ENCODE measurements at places on chromosomes 3 and 15. TPM values are rescaled to one million over a fixed set of nuclear protein-coding genes. Genes with fewer than 3 reads are reported as not detected.

Gene MBNL1
- 70.7 TPM for total RNA-seq

Gene SLC51A
- total RNA-seq: not detected

Gene CHD2
- 27.6 TPM for total RNA-seq

Gene CCDC9B
- 19.9 TPM for total RNA-seq

Gene TLR9
- total RNA-seq: not detected

Gene AHSG
- not detected for total RNA-seq

Gene PLXNB1
- total RNA-seq: 13.5 TPM

Gene CTXN2
- not detected for total RNA-seq

Gene GP9
- total RNA-seq: not detected

Gene SLC22A13
- total RNA-seq: not detected

Gene PPP1R14D
- not detected for total RNA-seq

Gene B3GALNT1
- total RNA-seq: 0.27 TPM

Gene CDC25A
- total RNA-seq: 8.9 TPM

Gene FBXW12
- total RNA-seq: not detected

Gene ARL14
- 0.35 TPM for total RNA-seq

Gene ISLR2
- 0.31 TPM for total RNA-seq

Gene DLEC1
- 0.09 TPM for total RNA-seq

Gene PDCD7
- total RNA-seq: 27.0 TPM

Gene ITGA11
- 4.3 TPM for total RNA-seq

Gene IGF1R
- total RNA-seq: 56.0 TPM

Gene RLBP1
- not detected for total RNA-seq

Gene MEIS2
- total RNA-seq: 6.7 TPM

Gene AADACL2
- not detected for total RNA-seq

Gene MME
- total RNA-seq: 0.12 TPM

Gene HRH1
- 6.9 TPM for total RNA-seq

Gene MESP1
- 7.2 TPM for total RNA-seq

Gene SKOR1
- not detected for total RNA-seq

Gene COMMD4
- 182 TPM for total RNA-seq

Gene NR2E3
- 0.34 TPM for total RNA-seq

Gene SEMA6D
- total RNA-seq: not detected

Gene C3orf70
- total RNA-seq: 0.21 TPM

Gene DPPA2
- total RNA-seq: not detected

Gene ARMC8
- total RNA-seq: 40.6 TPM

Gene GOLGA8K
- total RNA-seq: 0.31 TPM

Gene IMPG2
- not detected for total RNA-seq

Gene FAM43A
- 22.4 TPM for total RNA-seq

Gene GATM
- total RNA-seq: 2.3 TPM

Gene ZMYND10
- total RNA-seq: 0.94 TPM

Gene TMIE
- 0.14 TPM for total RNA-seq

Gene CP
- 6.1 TPM for total RNA-seq

Gene SLC30A4
- 1.7 TPM for total RNA-seq

Gene PAK6
- 0.21 TPM for total RNA-seq

Gene KBTBD13
- not detected for total RNA-seq

Gene HES1
- total RNA-seq: 11.3 TPM

Gene AP3B2
- total RNA-seq: 0.68 TPM

Data from A549 treated with AZD2906 at 1 μM for 4 hours (cell line).